ENCODE measurements at places on chromosomes 12 and 14.
A peak's percentile ranks its signal among the peaks of the same experiment; 100 is the strongest.

GRCh38 chr12:93243689-93244513, 133.8 kb upstream of the NUDT4 start:
- peak; percentile 50 for DNase-seq

DNA sequence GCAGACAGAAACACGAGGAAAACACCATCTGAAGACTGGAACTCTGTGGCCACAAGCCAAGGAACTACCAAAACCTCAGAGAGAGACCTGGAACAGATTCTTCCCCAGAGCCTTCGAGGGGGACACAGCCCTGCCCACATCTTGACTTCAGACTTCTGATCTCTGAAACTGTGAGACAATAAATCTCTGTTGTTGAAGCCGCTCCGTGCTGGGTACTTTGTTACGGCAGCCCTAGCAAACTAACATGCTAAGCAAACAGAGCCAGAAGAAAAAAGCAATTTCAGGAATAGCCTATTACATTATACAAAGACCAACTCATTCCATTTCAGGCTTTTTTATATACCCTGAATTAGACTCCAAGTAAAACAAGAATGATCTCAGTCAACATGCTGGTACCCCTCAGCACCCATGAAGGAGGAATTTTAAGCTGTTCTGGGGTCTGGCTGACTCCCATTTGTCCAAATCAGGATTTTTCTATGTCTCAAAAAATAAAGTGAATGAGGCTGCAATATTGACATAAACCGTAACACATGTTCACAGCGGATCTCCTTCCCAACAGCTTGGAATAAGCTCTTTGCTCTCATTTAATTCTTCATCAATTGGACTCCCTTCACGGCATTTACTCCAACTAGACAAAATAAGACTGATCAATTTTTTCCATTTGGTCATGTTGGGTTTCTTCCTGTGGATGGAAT, 190.1 kb downstream of the FOXN3 start:
- DNase-seq: no peak

- no peak for DNase-seq
These were observed 886 bp downstream of the SIX1 start for GRCh38 chr14:60648249-60648933.

DNA sequence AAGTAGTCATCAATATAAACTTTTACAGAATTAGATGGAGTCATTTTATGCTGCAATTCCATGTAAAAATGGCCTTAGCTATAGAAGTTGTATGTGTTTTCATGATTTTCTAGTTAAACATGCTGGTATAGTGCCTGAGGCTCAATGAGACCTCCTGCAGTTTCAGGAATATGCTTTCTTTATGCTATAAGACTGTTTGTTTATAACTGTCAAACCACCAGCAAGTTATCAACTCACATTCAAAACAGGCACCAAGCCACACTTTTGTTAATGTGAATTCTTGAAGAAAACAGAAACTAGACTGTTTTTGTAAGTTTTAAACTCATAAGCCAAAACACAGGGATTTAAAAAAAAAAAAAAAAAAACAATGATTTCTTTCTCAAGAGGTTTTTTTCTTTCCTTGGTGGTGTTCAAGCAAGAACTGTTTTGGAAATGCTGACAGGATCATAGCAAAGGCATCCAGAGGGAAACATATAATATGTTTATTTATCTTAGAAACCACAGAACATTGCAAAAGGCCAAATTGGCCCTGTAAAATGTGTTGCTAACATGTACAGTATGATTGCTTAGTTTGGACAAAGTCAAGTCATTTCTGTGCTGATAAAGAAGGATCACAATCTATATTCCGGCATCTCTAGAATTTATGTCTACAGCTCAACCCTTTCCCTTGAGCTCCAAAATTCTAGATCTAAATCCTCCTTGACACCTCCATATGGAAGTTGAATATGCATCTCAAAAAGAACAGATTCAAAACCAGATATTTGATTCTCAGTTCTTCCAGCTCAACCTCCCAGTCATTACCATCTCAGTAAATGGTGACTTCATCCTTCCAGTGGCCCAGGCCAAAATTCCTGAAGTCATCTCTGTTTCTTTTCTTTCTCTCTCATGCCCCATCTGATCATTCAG, 29.0 kb upstream of the LUM start:
- no peak for DNase-seq

GRCh38 chr12:62335796-62336195, 75.6 kb downstream of the USP15 start:
- no peak for DNase-seq

GRCh38 chr14:52272375-52272774, 4.9 kb downstream of the PTGDR start:
- DNase-seq: peak; percentile 42

- DNase-seq: no peak
These were observed 18.2 kb downstream of the IFNG-AS1 start for GRCh38 chr12:68007466-68007865.

- no peak for DNase-seq
These were observed 300.4 kb downstream of the EGLN3 start for GRCh38 chr14:33650430-33650829.

GRCh38 chr12:95339086-95339788, 121.6 kb downstream of the VEZT start:
- no peak for DNase-seq

DNA sequence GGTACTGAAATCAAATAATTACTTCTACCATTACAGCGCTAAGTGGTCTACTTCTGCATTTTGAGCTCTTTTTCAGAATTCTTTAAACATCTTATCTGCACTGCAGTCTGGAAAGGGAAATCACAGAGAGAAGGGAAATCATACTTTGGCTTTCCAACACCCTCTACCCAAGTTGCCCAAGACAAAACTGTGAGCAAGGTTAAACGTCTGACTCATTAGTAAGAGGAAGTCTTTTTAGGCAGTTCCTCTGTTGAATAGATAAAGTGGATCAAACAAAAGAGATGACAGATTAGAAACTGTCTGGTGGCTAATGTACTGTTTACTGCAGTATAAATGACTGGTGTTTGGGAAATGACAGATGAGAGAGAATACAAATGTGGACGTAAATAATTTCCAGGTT, 858.1 kb downstream of the NRXN3 start:
- no peak for DNase-seq

DNA sequence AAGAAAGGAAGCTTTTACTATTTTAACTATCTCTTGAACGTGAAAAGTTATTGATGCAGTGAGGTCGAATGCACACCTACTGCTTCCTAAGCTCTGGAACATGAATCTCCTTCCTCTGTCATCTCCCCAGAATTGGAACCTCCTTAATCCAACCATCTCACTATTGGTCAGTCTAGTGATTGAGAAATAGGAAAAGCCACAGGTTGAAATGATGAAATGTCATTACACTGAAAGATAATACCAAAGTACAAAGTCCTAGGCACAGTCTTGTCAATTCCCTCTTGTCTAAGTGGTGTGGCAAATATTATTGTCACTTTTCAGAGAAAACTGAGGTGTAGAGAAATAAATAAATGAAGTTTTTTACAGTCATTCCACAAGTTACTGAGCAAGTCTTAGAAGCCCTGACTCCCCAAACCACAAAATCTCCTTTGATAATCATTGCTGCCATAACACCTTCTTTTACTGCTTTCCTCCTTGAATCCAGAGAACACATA, 19.5 kb upstream of the HIGD1C start:
- peak; percentile 25 for DNase-seq

DNA sequence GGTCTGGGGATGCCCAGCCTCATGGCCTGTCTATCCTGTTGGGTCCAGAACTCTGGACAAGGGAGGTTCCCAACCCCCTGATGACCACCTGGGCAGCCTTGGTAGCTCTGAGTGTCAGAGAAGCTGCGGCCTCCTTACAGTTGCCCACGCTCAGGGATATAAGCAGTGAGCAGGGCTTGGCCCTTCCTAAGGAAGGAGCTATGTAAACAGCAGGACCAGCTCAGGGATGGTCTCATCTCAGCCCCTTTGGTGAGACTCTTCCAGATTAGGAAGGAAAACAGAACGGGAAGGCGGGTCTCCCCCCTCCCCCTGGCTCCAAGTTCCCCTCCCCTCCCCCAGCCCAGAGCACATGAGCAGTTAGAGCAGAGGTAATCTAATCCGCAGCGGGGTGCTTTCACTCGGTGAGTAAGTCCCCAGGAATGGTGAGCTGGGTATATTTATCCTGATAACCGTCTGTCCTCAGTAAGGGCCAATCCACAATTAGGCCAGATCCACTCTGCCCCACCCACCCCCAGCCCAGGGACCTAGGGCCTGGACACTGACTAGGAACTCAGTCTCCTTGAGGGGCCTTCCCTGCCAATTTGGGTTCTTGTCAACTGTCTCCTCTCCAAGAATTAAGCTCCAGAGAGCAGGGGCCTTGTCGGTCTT, 29.5 kb upstream of the RPLP0 start:
- DNase-seq: no peak

- DNase-seq: peak; percentile 26
These were observed 16.8 kb upstream of the DYNC1H1 start for GRCh38 chr14:101947577-101947903.

GRCh38 chr14:22434030-22434429, 155.0 kb downstream of the DAD1 start:
- DNase-seq: no peak

DNA sequence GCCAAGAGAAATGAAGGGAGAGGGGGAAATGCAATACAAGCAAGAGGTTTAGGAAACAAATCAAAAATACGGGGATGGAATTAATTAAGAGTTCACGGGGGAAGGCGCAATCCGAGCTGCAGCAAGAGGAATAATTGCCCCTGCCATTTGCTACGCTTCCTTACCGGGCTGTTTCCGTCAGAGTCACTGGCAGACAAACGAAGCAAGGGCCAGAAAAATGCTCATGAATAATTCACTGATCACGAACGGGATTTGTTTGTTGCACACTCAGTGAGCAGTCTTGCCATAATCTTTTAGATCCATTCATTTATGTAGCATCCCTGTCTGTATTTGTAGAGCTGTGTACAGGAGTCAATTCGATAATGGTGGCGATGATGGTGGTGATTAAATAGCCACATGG, 39.0 kb downstream of the PLXNC1 start:
- no peak for DNase-seq

DNA sequence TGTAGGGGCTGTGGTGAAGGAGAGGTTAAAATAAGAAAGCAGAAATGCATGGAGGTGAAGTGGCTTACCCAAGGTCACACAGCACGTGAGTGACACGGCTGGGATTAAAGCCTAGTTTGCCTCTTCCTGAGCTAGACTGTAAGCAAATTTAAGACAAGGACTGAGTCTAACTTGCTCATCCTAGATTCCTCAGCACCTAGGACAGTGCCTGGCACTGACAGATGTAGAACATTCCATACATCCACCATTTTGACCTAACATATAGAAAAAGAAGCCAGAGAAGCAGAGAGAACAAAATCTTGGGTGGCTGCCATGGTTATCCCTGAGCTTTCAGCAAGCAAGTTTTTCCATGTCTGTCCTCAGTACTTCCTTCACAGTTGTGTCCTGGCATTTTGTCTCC, 110.5 kb downstream of the PAH start:
- no peak for DNase-seq

DNA sequence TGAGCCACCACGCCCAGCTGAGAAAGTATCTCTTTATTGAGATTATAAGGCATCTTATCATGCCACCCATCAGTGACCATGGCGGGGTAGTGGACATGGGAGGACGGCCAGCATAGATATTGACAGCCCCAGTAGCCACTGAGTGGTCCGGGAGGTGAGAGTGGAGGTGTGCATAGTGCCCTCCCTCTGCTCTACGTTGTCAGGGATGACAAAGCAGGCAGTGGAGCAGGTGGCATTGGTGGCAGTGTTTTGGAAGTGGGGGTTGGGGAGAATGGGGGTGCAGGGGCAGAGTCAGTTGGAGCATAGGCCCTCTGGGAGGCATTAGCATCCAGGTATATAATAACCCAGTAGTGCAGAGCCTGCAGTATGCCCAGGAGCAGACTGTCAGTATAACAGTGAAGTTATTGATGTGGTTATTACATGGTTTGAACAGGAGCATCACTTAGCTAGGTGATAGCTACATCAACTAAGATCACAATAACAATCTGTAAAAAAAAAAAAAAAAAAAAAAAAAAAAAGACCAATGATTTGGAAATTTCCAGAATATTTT, 41.1 kb downstream of the GNG2 start:
- no peak for DNase-seq
